ENCODE measurements at places on chromosomes 13 and 19.
A peak's percentile ranks its signal among the peaks of the same experiment; 100 is the strongest.

DNA sequence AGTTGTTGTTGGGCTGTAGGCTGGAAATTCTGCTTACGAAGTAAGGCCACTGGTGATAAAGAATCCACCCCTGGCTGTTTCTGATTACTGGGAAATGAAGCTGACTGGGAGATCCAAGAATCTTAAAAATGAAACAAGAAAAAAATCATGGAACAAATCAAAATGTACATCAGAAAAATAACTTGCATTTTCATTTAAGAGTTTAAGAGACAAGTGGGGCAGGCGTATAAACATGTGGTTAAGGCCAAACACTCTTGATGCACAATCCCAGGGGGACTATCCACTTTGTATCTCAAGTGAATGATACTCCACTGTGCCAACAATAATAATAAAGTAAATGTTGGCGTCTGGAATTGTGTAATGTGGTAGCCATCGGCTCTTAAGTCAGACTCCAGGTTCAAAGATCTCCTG lies 24.6 kb downstream of the ZMYM5 start:
- no peak for DNase-seq

- DNase-seq, result no peak
These were observed 10.2 kb downstream of the C19orf12 start for GRCh38 chr19:29704562-29705558.

DNA sequence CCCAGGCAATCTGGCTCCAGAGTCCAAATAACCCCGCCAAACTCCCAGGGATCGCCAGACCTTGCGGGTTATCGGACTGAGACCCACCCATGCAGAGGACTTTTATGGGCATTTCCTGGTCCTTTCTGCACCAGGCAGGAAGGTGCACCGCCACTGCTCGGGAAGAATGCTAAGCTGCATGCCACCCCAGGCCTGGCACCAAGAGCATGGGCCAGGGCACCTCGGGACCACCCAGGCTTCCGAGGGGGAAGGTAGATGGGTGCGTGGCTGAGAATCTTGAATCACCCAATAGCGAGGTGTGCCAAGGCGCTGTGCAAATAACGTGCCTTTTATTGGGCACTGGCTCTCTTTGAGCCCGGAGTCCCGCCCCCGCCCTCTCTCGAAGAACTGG lies 422 bp upstream of the ZNF575 start:
- peak; percentile 26 for DNase-seq

DNA sequence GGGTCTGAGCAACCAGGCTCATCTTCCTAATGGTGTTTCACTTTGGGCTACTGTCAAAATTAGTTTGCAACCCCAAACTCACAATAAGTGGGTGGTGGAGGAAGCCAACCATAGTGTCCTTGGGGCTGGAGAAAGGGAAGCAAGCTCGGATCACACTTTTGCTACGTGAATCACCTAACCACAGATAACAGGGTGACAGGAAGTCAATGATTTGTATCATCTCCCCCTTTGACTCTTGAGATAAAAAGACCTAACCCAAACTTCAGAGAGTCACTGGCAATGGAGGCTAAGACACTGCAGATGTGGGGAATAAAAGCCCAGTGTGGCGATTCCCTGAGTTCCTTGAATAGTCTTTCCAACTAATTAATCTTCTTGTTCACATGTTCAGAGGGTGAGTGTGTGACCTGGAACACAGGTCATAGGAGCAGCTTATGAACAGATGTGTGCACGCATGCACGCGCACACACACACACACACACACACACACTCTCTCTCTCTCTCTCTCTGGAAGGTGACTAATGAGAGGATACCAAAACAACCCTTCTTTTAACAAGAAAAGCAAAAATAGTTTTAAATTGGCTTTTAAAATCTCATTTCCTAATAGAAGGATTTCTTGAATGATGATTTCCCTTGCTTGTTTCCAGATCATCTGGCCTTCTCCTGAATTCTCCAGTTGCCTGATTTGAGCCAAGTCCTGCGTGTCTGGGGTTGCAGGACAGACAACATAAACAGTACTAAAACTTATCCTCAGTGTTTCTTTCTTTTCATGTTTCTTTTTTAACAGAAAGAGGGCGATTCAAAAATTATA lies 21.2 kb upstream of the DOCK9 start:
- no peak for DNase-seq

- DNase-seq, result no peak
These were observed 20.1 kb upstream of the EBPL start for GRCh38 chr13:49711218-49711863.

DNA sequence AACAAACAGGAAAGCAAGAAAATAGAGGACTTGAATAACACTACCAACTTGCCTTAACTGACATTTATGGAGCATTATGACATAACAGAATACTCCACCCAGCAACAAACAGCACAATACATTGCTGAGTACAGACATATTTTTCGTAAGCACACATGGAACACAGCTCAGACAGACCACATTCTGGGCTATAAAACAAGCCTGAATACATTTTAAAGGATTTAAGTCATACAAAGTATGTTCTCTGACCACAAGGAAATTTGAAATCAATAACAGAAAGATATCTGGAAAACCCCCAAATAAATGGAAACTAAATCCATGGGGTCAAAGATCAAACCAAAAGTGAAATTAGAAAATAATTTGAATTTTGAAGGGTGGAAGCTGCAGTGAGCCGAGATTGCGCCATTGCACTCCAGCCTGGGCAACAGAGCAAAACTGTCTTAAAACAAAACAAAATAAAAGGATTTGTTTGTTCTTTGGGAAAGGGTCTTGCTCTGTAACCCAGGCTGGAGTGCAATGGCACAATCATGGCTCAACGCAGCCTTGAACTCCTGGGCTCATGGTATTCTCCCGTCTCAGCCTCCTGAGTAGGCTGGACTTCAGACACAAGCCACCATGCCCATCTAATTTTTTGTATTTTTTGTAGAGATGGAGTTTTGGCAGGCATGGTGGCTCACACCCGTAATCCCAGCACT lies 5.6 kb downstream of the ZDHHC20 start:
- no peak for DNase-seq

- no peak for DNase-seq
These were observed 40.0 kb upstream of the FOXO1 start for GRCh38 chr13:40706439-40706838.

DNA sequence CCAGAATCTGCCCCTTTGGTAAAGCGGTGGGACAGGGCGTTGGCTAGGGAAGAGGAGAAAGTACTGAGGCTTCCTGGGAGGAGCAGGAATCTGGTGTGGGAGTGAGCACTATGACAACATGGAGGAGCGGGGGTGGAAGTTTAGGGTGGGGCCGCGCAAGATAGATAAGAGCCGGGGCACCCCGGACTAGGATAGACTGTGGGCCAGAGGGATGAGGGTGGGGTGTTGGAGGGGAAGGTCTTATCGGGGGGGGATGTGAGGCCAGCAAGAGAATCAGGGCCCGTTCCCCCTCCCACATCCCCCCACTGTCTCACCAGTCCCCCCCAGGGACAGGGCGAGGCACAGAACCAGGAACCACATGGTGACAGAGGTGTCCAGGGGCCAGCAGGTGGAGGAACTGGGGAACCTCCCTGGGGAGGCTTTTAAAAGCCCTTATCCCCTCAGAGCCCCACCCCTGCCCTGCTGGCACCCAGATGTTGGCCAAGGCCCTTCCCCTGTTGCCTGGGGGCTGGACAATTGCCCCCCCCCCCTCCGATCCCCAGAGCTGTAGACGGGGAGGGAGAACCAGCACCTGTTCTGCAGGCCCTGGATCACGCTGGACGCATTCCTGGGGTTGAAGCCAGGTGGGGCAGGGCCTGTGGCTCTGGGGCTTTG lies at the start of gene KLK1:
TSS of gene KLK1 (minus strand) at position 399 of the 654 bp plus-strand sequence. CDS start at position 360, 39 bp downstream.
- no peak for DNase-seq

GRCh38 chr19:27709496-27709895 lies 1503.5 kb downstream of the UQCRFS1 start:
- DNase-seq, result no peak

DNA sequence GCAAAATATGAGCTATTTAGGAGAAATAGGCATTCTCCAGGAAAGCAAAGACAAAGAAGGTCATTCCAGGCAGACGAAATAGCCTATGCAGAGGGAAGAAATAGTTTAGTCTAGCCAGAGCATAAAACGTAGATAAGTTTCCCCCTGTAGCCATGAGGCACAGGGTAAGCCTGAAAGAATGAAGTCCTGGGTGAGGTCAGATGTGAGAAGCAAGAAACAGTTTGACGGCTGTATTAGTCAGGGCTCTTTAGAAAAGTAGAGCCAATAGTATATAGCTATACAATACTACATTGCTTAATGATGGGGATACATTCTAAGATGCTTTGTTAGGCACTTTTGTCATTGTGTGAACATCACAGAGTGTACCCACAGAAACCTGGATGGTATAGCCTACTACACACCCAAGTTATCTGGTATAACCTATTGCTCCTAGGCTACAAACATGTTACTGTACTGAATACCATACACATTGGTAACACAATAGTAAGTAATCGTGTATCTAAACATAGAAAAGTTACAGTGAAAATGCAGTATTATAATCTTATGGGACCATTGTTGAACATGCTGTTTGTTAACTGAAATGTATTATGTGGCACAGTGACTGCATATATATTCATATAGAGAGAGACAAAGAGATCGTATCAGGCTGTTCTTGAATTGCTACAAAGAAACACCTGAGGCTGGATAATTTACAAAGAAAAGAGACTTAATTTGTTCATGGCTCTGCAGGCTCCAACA lies 59.3 kb upstream of the WDFY2 start:
- DNase-seq, result no peak

GRCh38 chr19:49453757-49454240 lies 774 bp downstream of the ALDH16A1 start:
- DNase-seq, result no peak

DNA sequence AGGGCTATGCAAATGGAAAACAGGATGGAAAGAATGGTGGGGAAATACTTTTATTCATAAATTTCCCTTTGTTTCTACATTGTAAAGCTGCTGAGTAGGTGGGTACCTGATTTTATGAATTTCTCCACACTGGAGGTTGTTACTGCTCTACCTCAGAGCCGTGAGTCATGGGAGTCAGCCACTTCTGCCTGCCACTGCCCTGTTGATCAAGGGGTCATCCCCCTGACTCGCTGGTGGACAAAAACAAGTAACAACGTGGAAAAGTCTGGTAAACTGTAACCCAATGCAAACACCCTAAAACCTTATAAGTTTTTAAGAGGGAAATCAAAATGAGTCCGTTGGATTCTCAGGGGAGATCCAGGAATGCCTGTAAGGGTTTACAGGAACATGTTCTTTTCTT lies 329.5 kb downstream of the ATP8A2 start:
- DNase-seq, result no peak

DNA sequence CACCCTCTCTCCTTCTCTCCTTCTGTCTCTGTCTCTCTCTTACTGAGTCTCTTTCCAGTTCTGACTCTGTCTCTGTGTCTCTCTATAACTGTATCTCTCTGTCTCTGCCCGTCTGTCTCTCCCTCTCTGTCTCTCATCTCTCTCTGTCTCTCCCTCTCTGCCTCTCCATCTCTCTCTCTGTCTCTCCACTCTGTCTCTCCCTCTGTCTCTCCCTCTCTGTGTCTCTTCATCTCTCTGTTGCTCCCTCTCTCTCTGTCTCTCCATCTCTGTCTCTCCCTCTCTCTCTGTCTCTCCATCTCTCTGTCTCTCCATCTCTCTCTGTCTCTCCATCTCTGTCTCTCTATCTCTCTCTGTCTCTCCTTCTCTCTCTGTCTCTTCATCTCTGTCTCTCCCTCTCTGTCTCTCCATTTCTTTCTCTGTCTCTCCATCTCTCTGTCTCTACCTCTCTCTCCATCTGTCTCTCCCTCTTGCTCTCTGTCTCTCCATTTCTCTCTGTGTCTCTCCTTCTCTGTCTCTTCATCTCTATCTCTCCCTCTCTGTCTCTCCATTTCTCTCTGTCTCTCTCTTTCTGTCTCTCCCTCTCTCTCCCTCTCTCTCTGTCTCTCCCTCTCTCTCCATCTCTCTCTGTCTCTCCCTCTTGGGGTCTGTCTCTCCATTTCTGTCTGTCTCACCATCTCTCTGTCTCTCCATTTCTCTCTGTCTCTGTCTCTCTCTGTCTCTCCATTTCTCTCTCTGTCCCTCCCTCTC lies 3.3 kb upstream of the MEIS3 start:
- no peak for DNase-seq

GRCh38 chr19:7500811-7501450 lies 12.1 kb upstream of the PEX11G start:
- peak; percentile 27 for DNase-seq

DNA sequence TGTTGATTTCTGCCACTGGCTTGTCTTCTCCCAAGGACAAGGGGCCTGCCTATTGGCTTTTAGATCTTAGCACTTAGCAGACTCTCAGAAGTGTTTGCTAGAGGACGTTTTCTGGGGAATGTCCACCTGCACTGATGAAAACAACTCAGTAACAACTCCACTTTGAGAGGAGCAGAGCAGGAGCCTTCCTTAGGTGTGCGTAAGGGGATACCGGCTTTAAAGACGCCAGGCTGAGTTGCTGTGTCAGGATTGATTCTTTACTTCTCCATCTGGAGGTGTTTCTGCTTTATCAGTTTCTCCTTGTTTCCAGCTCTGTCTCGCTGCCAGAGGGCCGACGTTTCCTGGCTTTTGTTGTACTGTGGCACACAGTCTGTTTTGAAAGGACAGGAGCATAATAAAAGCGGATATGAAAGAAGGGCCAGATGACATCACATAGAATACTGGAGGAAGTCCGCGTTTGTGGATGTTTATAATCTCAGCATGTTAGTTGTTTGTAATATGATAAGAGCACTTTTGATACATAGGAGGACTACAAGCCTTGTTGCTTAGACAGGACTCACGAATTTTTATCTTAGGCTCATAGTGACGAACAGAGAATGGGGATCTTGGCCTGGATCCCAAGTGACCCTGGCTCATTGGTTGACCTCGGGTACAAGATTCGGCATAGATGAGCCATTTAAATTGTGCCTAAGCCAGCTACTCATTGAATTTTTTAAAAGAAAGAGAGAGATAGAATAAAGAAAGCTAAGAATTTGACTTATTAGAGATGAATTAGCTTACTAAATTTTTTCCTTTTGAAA lies 34.6 kb downstream of the COL4A2 start:
- DNase-seq, result no peak

DNA sequence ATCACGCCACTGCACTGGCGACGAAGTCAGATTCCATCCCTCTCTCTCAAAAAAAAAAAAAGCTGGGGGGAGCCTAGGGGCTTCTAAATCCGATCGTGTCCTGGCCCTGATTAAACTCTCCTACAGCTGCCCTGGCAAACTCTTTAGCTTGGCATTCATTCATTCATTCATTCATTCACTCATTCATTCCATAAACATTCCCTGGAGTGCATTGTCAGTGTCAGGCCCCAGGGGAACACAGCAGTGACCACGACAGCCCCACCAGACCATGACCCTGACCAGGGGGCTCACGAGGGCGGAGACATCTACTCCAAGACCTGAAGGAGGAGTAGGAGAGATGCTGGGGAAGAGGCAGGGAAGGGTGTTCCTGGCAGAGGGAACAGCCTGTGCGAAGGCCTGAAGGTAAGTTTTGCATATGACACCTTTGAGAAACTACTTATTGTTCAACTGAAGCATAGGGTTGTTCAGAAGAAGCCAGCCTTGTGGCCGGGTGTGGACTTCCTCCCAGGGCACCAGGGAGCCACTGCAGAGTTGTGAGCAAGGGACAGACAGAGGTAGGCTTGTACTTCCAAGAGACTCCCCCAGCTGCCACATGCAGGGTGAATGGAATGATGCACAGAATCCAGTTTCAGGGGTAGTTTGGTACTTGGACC lies 24.5 kb downstream of the CEACAM16 start:
- no peak for DNase-seq

- DNase-seq, result peak; percentile 59
These were observed 5.8 kb upstream of the TPM4 start for GRCh38 chr19:16070366-16070990.

- no peak for DNase-seq
These were observed 65.9 kb downstream of the ENOX1 start for GRCh38 chr13:43720780-43721397.
